ENCODE measurements at places on chromosomes 4 and X. TPM values are rescaled to one million over a fixed set of nuclear protein-coding genes. Genes with fewer than 3 reads are reported as not detected.

RGN gene
- not detected for total RNA-seq

BMP2K gene
- 22.6 TPM for total RNA-seq

MAGEA2B gene
- not detected for total RNA-seq

SMC1A gene
- total RNA-seq: 117 TPM

PCDH19 gene
- total RNA-seq: not detected
